ENCODE measurements at places on chromosomes 1 and 21.

GRCh38 chr1:18385239-18385790 lies 95.4 kb upstream of the KLHDC7A start:
- no peak for DNase-seq

DNA sequence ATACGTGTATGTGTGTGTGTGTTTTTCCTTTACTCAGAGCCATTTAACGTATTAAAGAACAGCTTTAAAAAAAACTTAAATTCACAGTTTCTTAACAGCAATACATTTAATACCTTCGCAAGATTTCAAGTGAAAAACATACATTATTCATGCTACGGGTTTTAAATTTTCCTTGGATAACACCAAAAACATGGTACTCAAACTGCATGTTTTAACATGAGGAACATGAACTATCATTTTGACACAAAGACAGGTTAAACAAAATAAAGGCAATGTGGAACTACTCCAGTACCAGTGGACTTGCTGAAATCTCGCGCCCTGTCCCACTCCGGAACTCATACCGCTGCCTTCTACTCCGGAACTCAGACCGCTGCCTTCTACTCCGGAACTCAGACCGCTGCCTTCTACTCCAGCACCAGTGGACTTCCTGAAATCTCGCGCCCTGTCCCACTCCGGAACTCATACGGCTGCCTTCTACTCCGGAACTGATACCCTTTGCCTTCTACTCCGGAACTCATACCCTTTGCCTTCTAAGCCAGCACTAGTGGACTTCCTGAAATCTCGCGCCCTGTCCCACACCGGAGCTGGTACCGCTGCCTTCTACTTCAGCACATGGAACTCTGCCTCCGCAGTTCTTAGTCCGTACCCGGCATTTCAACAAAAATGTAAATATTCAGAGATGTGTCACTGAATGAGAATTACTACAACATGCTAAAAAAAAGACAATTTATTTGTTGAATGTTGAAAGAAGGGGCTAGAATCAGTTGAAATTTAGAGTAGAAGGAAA lies 148.6 kb downstream of the NCAM2 start:
- DNase-seq: no peak

DNA sequence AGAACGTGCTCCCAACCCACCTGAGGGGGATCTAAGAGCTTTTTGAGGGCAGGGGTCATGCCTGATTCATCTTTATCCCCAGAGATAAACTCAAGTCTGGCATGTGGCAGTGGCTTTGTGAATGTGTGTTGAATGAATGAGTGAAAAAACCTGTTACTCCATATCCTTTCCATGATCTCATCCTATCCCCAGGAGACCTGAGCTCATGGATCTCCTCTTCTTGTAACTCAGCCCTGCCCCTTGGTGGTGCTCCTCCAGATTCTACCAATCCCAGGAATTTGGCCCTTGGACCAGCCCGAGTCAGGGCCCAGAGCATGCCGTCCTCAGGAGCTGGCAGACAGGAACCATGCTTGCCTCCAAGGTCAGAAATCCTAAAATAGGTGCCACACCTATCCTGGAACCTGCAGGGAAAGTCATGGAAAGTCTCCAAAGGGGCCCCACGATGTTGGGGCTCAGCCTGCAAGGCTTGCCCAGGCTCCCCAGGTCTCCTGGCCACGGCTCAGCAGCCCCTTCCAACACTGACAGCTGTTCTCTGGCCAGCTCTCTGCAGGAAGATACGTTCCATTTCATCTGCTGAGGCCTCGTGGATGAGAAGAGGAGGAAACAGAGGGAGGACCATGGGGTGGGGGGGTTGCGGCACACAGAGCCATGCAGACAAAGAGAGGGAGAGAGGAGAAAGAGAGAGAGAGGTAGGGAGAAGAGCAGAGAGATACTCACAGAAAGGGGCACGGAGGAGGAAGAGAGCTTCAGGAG lies 214.6 kb downstream of the TRABD2B start:
- no peak for DNase-seq

- no peak for DNase-seq
Observed at GRCh38 chr1:7421471-7422075, 349.5 kb upstream of the VAMP3 start.

DNA sequence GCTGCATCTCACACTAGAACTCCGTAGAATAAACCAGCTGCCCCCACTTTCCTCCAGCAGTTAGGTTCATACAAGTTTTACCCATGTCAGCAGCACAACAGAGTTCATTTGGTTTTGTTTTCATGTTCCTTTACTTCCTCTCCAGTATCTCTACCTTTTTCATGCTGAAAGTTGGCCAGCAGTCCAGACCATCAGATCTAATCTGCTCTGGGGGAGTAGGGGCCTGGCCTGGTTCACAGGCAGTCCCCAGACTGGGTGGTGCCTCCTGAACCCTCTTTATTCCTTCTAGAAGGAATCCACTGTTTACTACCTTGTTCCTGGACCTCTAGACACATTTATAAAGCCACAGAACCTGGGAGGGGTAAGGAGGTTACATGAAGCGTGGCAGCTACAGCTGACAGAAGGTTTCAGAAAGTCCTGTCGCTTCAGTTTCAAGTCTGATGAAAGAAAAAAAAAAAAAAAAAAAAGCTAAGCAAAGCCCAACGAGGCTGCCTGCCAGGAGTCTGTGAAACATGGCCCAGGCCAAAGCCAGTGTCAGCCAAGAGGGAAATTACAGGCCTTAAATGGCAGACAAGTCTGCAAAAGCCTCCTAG lies 184.6 kb upstream of the JUN start:
- DNase-seq: no peak

GRCh38 chr21:15171546-15171945 lies 106.7 kb upstream of the NRIP1 start:
- no peak for DNase-seq

- DNase-seq: no peak
Observed at GRCh38 chr1:99700020-99700419, 54.1 kb downstream of the PALMD start.

- no peak for DNase-seq
Observed at GRCh38 chr1:204219971-204220616, 6.3 kb upstream of the GOLT1A start.

DNA sequence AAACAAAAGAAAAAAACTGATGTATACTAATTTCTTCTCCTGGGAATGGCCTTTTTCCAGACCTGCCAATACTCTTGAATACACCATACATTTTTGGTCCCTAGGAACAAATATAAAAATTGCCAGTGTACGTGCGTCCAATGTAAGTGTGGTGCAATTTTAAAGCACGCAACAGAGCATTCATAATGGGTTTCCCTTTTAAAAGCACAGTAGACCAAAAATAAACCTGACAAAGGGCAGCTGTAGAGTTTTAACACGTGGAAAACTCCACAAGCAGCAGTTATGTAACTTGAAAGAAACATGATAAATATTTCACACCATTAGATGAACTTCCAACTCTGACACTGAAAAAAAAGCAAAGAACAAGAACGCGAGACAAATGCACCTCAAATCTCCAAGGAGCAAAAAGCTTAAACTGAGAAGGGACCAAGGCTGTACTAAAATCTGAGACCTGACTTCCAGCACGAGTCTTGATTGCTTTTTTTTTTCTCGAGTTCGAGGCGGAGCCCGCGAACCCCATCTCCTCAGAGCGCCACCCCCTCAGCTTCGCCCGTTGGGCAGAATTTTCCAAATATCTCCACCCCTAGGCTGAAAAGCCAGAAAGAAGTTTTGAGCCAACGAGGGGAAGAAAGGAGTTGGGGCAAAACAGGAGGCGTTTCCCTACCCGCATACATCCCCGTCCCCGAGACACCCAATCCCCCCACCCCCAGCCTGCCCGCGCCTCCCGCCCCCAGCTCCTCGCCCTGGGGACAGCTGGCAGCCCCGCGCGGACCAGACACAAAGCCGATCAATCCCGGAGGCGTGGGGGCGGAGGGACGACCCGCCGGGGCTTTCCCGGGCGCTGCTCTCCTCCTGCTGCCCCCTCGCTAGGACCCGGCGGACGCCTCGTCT lies at the start of gene JAM2:
JAM2 (plus strand) TSS at position 599 of the 891 bp plus-strand sequence. CDS start 564 bp downstream, outside the sequence.
- peak; percentile 60 for DNase-seq

Measured in HS-27A (cell line).